Right atrium auricular region (tissue), 2 donors: ENCODE measurements at places on chromosomes 11 and 22. TPM values are rescaled to one million over a fixed set of nuclear protein-coding genes. Genes with fewer than 3 reads are reported as not detected.

CYTH4 gene
- total RNA-seq, result 5.9 TPM

CALCA gene
- total RNA-seq, result not detected

DNA sequence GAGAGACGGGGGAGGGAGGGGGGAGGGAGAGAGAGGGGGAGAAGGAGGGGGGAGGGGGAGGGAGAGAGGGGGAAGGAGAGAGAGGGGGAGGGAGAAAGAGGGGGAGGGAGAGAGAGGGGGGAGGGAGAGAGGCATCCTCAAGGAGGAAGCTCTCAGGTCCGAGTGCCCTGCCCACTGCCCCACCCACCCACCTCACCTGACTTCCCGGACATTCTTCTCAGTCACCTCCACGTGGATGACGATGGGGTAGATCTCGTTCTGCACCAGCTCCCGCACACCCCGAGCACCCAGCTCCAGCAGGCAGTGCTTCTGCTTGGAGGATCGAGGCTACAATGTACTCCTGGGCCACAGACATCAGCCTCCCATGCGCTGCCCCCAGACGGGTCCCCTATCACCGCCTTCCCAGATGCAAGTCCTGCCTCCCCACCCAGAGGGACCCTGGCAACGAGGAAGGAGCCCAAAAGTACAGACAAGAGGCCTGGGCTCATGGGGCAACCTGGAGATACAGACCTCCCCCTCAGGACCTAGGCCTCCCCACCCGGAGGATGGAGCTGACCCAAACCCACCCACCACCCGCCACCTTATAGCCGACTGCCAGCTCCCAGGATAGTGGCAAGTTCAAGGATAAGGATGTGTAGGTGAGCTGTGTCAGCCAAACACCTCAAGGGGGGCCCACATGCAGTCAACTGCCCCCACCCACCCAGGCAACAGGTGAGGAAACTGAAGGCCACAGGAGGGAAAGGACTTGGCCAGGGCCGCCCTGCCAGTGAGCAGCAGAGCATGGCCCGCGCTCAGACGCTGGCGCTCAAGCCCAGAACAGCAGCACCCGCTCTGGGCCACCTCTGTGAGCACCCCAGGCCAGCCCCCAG, 5.6 kb upstream of the MFNG start:
- no peak for DNase-seq

VSIG10L2 gene
- total RNA-seq, result not detected

- DNase-seq, result no peak
Measured at GRCh38 chr11:73382183-73382582, 6.0 kb downstream of the RELT start.

GRCh38 chr22:17957693-17958092, 66.7 kb downstream of the MICAL3 start:
- no peak for DNase-seq

GRCh38 chr11:55658608-55659007, 3.4 kb upstream of the OR4C6 start:
- no peak for DNase-seq

CRYBB2 gene
- not detected for total RNA-seq

- DNase-seq, result no peak
Measured at GRCh38 chr11:112103446-112103845, 16.8 kb downstream of the SDHD start.

DNA sequence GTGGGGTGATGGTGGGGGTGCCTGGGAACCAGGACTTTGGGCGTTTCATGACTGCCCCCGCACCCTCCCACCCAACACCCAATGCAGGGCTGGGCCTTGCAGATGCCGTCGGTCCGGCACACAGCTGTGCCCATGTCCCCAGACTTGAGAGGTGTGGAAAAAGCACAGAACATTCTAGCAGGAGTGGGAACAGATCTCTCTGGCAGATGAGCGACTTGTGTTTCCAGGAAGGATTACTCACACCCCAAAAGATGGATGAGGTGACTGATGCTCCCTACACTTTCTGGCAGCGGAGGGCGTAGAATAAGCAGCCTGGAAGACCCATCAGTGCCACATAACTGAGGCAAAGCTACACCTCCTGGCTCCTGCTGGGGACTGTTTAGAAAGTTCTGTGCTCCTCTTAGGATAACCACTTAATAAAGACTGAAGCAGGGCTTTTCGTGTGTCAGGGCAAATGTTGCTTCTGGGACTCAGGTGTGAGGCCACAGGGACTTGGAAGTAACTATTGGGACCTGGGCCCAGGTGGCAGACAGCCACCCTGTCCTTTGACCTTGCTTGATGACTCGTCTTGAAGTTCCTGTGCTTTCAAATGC, 24.2 kb downstream of the FBLN1 start:
- no peak for DNase-seq

GRCh38 chr11:61442616-61443015, 12.7 kb downstream of the SDHAF2 start:
- DNase-seq, result no peak

DNA sequence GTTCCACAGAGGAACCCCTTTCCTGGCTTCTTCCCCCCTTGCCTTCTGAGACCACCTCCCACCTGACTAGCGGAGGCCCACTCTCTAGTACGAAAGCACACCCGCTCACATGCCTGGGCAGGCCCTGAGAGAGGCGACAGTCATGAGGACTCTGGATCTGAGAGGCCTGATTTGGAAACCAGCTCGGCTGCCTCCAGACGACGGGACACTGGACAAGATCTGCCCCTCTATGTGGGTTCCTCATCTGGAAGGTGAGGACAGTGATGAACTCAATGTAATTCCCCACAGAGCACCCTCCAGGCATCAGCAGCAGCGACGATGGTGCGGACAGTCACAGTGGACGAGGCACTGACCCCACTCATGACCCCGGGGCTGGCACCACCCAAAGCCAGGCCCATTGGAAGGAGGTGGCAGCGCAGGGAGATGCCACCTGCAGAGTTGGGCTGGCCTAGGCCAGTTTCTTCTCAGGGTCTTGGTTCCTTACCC, 7.5 kb downstream of the SULT4A1 start:
- no peak for DNase-seq

DNA sequence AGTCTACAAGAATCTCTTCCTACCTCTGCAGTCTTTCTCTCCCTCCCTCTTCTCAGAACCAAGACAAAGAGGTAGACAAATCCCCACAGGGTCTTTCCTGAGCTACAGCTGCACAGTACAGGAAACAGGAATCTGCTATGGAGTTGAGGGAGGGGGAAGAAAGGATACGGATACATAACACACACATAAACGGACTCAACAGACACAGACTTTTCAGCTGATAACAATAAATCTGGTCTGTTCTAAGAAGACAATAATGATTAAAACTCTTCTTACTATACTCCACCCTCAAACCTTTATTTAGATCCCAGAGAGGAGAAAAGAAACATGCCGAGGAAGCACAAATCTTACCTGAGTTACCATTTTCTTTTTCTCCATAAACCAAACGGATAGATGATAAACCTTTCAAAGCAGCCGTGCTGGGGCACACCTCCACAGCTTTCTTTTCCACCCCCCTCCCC, 122.2 kb downstream of the APOL5 start:
- no peak for DNase-seq

GRCh38 chr11:77151804-77152509, 23.9 kb downstream of the MYO7A start:
- DNase-seq, result no peak

DNA sequence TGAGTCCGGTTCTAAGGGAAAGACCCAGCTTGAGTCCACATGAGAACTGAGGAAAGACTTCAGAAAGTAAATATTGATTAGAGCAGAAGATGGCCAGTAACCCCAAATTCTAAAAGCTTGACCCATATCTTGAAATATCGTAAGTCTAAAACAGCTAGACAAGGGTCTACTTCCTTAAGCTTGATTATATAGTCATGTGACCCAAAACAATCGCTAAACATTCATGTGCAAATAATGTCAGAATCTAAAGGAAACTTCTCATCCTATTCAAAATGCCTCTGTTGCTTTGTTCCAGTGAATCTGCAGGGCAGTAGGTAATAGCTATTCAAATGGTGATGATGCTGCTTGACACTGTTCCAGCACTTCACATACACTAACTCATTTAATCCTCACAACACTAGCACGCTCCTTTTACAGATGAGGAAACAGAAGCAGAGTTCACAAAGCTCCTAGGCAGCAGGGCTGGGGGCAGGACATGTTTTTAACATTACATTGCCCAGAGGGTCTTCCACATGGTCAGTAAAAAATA, 52.6 kb downstream of the TCF20 start:
- no peak for DNase-seq

LRRC32 gene
- 37.9 TPM for total RNA-seq

TMEM191B gene
- 0.59 TPM for total RNA-seq

- no peak for DNase-seq
Measured at GRCh38 chr11:70071996-70072395, 6.1 kb upstream of the ANO1 start.

DNA sequence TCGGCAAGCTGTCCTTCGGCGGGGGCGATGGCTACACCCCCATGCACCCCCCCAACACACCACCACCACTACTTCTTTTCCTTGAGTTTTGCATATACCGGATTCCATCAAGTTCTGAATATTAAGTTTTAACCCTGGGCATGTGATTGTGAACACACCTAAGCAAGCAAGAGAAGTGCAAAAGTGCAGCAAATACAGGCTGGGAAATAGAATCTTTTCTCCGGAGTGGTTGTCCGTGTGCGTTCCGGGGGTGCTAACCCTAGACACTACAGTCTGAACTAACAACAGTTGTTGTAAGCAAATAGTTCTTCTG, 574 bp downstream of the PRSS23 start:
- no peak for DNase-seq

GRCh38 chr11:72716290-72716689, 35.9 kb downstream of the ARAP1 start:
- no peak for DNase-seq

GRCh38 chr22:24424001-24424900, 3.1 kb upstream of the ADORA2A start:
- no peak for DNase-seq

GRCh38 chr11:134120143-134120850, 51.4 kb downstream of the JAM3 start:
- peak; percentile 71 for DNase-seq

- DNase-seq, result no peak
Measured at GRCh38 chr11:76566811-76567210, 103.7 kb downstream of the LRRC32 start.

GRCh38 chr11:68387840-68388239, 72.7 kb upstream of the PPP6R3 start:
- no peak for DNase-seq

- no peak for DNase-seq
Measured at GRCh38 chr11:66933531-66933930, 24.7 kb downstream of the PC start.

DNA sequence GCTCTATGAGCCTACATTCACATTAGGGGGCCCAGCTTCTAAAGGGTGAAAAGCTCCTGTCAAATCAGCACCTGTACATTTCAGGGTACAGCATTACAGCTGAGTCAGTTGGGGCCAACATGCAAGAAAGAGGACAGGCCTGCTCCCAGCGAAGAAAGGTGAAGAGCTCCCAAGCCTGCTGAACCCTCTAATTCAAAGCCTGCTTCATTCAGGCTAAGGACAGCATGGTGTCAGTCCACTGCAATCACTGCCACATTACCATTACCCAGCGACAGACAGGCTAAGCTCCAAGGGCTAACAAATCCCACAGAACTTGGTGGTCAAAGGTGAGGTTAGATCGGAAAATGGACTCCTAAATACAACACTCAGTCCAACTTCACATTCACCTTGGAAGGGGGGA, 65.4 kb upstream of the CHRM4 start:
- DNase-seq, result no peak

DNA sequence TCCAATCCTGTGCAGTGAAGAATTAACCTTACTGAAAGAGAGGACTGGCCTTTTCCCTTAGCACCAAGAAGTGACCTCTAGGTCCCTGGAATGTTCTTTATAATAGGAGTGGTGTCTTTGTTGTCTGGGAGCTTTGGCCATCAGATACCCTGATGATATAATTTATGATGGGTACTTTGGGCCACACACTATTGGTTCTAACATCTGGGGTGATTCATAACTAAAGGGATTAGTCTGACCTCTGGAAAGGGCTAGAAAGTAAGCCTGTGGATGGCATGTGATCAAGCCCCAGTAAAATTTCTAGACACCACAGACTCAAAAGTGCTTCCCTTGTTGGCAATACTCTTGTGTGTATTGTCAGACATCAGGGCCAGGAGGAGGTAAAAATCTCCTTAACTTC, 891.2 kb downstream of the KCNA4 start:
- DNase-seq, result no peak

KCNQ1 gene
- total RNA-seq, result 12.7 TPM

ABCC8 gene
- 3.0 TPM for total RNA-seq

- DNase-seq, result no peak
Measured at GRCh38 chr11:27183672-27184457, 143.2 kb downstream of the BBOX1 start.

DNA sequence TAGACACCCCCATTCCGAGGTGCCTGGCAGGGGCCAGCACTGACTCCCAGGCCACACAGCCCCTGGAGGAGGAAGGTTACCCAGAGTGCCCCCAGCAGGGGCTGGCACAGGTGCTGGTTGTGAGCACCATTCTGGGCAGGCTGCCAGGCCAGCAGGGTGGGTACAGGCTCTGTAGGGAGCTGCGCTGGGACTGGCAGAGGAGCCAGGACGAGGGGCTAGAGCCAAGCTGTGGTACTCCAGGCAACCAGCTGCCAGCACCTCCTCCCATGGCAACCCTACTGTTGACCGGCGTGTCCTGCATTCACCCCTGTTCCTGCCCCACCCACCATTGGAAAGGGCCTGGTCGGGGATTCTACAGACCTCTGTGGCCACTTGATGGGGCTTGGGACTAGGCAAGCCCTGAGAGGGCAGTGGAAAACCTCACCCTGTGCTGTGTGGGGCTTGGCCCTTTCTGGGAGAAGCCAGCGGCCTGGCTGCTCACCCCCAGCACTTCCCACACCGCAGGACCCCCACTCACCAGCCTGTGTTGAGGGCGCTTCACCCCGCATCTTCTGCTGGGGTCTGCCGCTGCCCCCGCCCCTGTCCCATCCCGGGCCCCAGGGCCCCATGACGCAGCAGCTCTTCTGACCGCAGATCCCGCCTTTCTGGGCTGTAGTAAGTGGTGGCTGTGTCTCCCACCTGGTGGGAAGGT, 1.9 kb downstream of the CLDN5 start:
- no peak for DNase-seq

KIF18A gene
- 0.52 TPM for total RNA-seq

ZP1 gene
- total RNA-seq, result not detected

GRCh38 chr11:115286614-115287013, 217.6 kb downstream of the CADM1 start:
- no peak for DNase-seq

CARD16 gene
- total RNA-seq, result 1.6 TPM

OR51E2 gene
- 0.15 TPM for total RNA-seq

CBY1 gene
- total RNA-seq, result 23.0 TPM

GRCh38 chr11:50186146-50186545, 153.5 kb downstream of the OR4C45 start:
- no peak for DNase-seq

GRCh38 chr11:116535994-116536393, 236.8 kb downstream of the BUD13 start:
- no peak for DNase-seq

- no peak for DNase-seq
Measured at GRCh38 chr11:8809241-8809938, 101.6 kb upstream of the AKIP1 start.
